Stimulated activated CD4-positive, alpha-beta T cell treated with anti-CD3 and anti-CD28 coated beads, Interleukin-1b, Interleukin-23, amount 100 ng/mL, for 1 hour (primary cell): ENCODE measurements at places on chromosomes 4 and X.

GRCh38 chr4:47071901-47072341 is 40.6 kb downstream of the GABRB1 start:
- DNase-seq: no peak

DNA sequence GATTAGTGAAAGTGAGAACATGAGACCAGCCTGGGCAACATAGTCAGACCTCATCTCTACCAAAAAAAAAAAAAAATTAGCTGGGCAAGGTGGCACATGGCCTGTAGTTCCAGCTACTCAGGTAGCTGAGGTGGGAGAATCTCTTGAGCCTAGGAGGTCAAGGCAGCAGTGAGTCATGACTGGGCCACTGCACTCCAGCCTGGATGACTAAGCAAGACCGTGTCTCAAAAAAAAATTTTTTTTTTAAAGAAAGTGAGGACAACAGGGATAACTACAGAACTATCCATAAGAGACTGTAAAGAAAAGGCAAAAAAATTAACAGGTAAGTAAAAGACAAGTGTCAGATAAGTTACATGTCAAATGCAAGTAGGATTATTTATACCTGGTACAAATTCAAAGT is 13.5 kb upstream of the SPP1 start:
- no peak for DNase-seq

- no peak for DNase-seq
Measured at GRCh38 chrX:73262991-73263390, 48.3 kb upstream of the NAP1L2 start.

- DNase-seq: no peak
Measured at GRCh38 chr4:129350834-129351721, 255.1 kb downstream of the C4orf33 start.

DNA sequence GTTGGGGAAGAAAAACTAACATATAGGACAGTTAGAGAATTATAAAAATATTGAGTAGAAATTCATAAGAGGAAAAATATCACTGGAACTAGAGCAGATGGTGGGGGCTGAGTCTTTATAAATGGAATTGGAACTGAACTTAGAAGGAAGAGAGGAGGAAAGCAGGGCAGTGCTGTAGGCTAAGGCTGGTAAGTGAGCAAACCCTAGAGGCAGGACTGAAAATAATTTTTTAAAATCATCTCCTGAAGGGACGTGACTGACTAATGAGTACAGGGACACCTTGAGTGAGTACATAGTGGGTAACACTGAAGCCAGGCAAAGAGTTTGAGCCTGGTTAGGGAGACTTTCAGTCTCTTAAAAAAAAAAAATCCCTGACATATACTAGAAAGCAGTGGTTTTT is 63.3 kb downstream of the GALNT7 start:
- DNase-seq: no peak

GRCh38 chr4:94302191-94302590 is 40.4 kb downstream of the HPGDS start:
- DNase-seq: no peak

DNA sequence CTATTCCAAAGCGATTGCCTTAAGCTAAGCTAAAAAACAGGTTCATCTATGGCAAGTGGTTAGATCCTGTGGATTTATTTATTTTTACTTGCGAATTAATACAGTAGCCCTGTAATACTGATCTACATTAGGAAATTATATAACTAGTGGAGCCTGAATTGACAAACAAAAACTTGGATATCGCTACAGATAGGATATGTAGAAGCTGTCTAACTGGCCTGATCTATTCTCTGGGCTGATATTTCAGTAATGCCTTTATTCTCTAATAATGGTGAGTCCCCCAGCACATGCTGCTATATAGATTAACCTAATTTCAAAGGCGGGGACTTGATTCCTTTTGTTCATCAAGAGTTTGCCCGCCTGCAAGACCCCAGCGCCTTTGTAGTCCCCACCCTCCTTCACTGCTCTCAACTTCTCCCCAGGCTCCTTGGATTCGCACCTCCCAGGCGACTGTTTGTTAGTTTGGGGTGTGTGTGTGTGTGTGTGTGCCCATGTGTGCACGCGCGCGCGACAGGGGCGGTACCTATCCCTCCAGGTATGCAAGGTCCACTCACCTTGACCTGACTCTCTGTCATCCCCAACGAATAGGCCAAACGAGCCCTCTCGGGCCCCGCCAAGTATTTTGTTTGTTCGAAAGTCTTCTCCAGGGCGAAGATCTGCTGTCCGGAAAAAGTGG is 3.8 kb downstream of the NKX6-1 start:
- DNase-seq: no peak

DNA sequence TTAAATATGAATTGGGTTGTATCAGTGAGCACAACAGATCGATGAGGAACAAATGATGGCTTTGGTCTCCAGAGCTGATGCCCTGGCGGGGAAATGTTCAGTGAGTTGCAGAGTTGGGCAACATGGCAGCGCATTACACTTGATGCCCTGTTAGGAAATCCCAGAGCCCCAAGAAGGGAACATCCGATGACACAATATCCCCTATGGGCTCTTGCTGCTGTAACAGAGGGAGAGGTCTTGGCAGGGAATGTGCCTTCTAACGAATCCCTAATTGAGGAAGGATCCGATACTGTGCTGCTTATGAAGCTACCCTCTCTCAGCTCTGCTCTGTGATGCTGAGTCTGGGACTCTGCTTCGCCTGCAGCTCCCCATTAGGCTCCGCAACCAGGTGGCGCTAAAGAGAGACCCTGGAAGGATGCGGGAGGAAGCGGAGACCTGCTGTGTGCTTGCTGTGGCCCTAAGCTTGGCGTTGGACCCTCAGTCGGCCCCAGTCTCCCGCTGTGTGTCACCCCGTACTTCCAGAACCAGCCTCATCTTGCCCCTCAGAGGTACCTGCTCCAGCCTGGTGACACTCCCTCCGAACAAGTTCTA is 38.9 kb downstream of the PDHA1 start:
- no peak for DNase-seq

- DNase-seq: no peak
Measured at GRCh38 chr4:85760511-85760910, 285.6 kb downstream of the ARHGAP24 start.

DNA sequence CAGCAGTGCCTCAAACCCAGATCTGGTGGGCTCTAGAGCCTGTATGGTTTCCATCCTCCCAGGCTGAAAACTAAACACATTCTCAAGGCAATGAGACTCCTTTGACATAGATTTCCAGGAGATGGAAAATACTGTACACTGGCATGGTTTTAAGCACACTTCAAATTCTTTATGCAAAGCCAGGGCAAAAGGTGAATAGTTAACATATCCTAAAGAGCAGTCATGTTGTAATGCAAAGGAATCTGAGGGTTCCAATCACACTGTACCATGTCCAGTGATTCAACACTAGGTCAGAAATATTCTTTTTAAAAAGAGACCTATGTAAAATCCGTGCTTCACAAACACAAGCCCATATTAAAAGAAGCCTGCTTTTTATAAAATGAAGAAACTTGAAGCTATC is 195.3 kb downstream of the QDPR start:
- DNase-seq: no peak

- DNase-seq: no peak
Measured at GRCh38 chrX:150935467-150935866, 37.0 kb upstream of the CD99L2 start.

DNA sequence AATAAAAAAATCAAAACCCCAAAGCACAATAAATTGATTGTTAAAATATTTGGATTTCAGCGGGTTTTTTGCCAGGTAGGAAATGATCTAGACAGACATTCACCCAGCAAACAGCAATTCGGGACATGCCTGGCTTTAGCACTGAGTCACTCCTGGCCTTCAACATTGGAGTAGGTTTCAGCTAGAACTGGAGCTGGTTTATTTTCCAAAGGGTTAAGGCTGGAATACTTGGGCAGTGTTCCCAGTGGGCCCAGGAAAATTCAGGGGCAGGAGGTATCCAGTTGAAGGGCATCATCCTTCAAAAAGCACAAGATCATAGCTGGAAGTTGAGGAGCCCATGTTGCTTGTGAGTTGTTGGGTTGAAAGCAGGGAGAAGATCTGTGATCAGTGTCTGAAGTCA is 41.0 kb downstream of the TXLNG start:
- no peak for DNase-seq
